ENCODE measurements at places on chromosomes 16 and 17. TPM values are rescaled to one million over a fixed set of nuclear protein-coding genes. Genes with fewer than 3 reads are reported as not detected.

Gene LCMT1
- polyA plus RNA-seq: 29.8 TPM

Gene DNAH2
- polyA plus RNA-seq: 0.18 TPM

Gene TNP2
- polyA plus RNA-seq: not detected

Gene CACNG5
- 0.10 TPM for polyA plus RNA-seq

Gene CASKIN2
- polyA plus RNA-seq: 6.5 TPM

Gene DHRS7C
- not detected for polyA plus RNA-seq

Gene PRCD
- polyA plus RNA-seq: 5.0 TPM

Gene RAB11FIP3
- 20.5 TPM for polyA plus RNA-seq

Gene ZNF19
- 2.3 TPM for polyA plus RNA-seq

Gene FOXL1
- 2.8 TPM for polyA plus RNA-seq

Gene NOXO1
- 0.21 TPM for polyA plus RNA-seq

GRCh38 chr16:23948949-23949411, 113.2 kb downstream of the PRKCB start:
- DNase-seq: no peak

- no peak for DNase-seq
These were observed 161.3 kb downstream of the SLC39A11 start for GRCh38 chr17:72931163-72931562.

DNA sequence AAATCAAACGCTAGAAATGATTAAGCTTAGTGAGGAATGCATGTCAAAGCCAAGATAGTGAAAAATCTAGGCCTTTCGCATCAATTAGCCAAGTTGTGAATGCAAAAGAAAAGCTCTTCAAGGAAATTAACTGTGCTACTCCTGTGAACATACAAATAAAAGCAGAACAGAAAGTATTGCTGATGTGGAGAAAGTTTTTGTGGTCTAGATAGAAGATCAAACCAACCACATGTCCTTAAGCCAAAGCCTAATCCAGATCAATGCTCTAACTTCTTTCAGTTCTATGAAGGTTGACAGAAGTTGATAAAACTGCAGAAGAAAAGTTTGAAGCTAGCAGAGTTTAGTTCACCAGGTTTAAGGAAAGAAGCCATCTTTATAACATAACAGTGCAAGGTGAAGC, 1044.6 kb downstream of the CDH11 start:
- DNase-seq: no peak

- DNase-seq: no peak
These were observed 83.0 kb downstream of the EMP2 start for GRCh38 chr16:10497132-10498101.

DNA sequence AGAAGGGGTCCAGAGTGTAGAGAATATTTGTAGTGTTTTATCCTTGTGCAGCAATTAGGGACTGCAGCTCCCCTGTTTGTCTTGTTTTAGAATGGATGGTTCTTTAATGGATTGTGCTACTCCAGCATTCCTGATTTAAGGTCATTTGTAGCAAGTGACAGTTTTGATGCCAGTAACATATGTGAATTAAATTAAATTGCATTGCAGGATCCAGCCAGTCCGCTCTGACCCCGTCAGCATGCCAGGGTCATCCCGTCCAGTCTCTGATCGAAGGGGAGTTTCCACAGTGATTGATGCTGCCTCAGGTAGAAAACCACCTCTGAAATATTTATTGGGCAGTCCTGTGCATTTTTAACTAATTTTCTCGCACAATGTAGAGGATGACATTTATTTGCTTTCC, 315.4 kb upstream of the TBX2 start:
- no peak for DNase-seq

DNA sequence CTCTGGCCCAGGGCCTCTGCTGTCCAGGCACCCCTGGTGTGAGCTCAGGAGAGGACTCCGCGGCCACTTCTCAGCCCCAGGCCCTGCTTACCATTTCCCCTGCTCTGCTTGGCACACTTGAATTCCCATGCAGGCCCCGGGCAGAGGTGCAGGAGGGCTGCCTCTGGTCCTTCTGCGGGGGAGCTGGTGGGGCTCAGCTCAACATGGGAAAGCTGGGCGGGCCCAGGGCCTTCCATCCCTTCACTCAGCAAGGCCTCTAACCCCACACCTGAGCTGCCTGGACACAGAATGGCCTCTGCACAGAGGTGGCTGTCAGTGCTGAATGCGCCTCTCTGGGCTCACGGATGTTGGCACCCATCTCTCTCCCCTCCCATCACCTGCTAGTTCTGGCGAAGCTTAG, 12.5 kb upstream of the RNPS1 start:
- no peak for DNase-seq

GRCh38 chr17:55672585-55673501, 49.8 kb downstream of the TMEM100 start:
- no peak for DNase-seq

DNA sequence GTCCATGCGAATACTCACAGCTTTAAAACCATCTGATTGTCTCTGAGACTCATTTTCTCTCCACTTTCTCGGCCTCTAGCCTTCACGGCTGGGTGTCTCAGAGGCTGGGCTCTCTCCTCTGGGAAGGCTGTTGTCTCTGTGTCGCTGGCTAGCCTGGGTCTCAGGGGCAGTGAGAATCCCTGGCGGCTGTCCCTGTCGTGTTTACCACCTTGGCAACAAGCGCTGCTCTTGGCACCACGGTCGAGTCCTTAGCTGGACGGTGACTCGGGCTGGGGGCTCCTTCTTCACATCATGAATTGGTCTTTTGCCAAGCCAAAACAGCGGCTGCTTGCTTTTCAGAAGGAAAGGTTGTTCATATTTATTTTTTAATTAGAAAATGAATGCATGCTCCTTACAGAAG, 81.1 kb downstream of the MSI2 start:
- DNase-seq: no peak

GRCh38 chr17:67050066-67050465, 5.7 kb downstream of the CACNG1 start:
- no peak for DNase-seq

DNA sequence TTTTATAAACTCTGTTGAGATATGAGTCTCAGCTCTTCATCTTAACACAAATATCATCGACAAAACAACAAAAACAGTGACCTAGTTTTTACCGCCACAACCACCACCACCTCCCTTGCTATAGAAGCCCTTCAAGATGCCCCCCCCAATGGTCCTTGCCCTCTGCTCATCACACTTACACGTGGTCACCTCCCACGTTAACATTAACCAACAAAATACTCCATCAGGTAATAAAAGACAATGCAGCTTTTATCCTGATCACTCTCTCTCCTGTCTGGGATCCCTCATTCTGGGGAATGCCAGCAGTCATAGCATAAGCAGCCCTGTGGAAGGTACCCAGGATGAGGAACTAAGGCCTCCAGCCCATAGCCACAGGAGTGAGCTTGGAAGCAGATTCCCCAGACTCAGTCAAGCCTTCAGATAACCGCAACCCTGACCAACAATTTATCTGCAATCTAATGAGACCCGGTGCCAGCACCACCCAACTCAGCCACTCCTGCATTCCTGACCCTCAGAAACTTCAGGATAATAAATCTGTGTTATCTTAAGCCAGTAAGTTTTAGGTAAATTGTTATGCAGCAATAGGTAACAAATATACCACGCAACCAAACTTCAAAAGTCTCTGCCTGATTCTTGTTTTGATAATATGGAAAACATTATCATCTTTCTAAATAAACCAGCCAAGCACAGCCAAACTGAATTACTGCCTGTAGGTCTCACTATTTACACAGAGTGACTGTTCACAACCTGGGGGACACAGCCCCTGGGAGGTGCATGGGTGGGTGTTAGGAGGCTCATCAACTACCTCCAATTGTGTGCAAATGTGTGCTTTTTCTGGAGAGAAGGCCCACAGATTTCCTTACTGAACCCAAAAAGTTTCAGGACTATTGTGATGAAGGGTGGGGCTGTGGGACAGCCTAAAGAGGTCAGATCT, 6.1 kb downstream of the PECAM1 start:
- DNase-seq: no peak

DNA sequence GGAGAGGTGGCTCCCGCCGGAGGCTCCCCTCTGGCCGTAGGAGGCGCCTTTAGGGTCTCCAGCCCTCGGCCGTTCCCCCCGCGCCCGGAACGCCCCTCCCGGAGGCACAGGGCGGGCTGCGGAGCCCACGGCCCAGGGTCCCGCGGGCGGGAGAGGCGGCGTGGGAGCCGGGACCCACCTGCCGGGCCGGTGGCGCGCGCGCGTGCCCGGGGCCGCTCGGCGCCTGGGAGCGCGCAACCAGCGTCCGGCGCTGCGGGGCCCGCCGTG, at the start of gene MIF4GD:
Gene MIF4GD (minus strand): TSS at position 266 of the 267 bp plus-strand sequence. CDS start 1,036 bp downstream, outside the sequence.
- DNase-seq: no peak

DNA sequence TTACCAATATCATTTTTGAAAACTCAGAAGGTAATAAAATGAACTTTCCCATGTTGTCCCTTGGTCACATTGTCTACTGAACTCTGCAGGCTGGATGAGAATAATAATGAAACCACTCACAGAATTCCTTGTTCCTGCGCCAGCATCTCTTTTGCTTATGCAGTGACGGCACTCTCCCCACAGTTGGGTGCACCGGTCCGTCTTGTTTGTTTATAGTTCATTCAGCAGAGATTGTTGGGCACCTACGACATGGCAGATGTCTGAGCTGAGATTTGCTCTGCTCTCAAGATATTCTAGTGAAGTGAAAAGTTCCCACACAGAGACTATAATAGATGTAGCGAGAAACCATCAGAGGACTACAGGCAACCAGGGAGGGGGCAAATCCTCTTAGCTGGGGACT, 375.7 kb upstream of the CDH11 start:
- no peak for DNase-seq

DNA sequence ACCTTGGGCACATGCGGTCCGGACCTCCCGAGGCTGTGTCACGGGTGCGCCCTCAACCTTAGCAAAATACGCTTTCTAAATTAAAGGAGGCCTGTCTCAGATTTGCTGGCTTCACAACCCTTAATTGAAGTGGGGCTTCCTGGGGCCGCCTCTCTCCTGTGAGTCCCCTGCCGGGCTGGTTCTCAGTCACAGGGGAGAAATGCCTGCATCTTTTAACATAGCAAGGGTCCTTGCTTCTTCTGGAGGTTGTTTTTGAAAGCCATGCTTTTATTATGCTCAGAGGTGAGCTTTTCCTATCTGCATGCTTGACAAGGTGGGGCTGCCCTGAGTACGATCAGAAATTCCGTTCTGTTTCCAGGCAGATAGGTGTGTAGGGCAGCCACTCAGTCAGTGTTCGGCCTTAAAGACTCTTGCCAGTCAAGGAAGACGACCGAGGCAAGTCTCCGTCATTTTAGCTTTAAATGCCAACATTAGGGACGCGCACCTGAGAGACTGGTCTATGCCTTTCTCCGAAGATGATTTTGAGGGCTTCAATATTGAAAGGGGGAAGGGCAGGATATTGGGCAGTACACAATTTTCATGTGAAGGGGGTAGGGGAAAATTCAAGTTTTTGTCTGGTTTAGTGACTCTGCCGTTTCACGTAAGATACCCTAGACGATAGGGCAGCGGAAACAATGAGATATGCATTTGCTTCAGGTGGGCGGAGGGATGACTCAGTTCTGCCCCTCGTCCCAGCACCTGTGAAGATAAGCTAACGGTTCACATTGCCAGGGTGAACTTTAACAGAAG, 5.5 kb upstream of the SLC7A5 start:
- DNase-seq: no peak

DNA sequence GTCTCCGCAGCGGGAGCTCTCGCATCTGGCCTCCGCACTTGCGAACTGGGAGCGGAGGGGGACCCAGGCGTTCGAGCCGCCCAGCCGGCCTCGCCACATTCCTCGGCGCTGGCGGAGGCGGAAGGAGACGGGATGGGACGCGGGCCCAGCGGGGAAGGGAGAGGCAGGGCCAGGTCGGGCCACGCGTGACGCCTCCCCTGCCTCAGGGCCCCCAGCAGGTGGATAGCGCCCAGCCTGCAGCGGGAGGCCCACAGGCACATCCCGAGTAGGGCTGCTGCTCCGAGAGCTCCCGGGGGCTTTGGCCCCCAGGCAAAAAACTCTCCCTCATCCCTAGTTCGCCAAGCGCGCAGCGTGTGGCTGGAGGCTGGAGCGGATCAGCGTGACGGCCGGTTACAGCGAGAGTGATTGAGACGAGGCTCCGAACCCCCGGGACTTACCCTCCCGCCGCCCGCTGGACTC, 800 bp downstream of the PLEKHH3 start:
- DNase-seq: peak; percentile 71

- DNase-seq: no peak
These were observed 101.8 kb upstream of the CDH8 start for GRCh38 chr16:62137996-62138395.

DNA sequence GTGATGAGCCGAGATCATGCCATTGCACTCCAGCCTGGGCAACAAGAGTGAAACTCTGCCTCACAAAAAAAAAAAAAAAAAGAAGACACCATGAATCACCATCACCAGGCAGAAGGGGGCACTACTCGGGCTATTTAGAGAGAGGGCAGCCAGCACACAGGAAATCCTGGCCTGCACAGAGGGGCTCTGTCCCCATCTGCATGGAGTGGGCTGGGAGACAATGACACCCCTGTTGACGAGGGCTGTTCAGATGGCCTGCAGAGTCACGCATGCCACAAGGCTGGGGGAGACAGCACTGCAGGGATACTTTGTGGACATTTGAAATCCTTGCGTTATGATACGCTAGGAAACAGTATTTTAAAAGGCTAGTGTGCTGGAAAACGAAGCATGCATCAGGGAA, 48.3 kb downstream of the CUEDC1 start:
- DNase-seq: no peak

DNA sequence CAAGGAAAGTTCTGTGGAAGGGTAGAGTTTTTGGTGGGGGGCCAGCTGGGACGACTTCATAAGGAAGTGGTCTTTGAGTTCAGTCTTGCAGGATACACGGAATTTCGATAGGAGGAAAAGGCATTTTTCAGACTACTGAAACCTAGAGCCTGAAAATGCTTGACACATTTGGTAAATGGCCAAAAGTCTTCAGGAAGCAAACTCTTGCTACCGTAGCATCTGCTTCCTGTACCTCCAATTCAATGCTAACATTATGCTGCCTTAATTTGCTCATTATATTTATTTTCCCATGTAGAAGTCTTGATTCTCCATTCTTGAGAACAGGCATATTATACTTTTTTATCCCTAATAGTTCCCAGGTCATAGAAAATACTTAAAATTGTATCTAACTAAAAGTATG, 129.3 kb upstream of the MED13 start:
- no peak for DNase-seq

GRCh38 chr16:50190292-50190691, 37.2 kb downstream of the TENT4B start:
- DNase-seq: no peak

- DNase-seq: no peak
These were observed 27.6 kb upstream of the PITPNA start for GRCh38 chr17:1590029-1590746.

GRCh38 chr16:17412221-17412620, 58.5 kb downstream of the XYLT1 start:
- no peak for DNase-seq

DNA sequence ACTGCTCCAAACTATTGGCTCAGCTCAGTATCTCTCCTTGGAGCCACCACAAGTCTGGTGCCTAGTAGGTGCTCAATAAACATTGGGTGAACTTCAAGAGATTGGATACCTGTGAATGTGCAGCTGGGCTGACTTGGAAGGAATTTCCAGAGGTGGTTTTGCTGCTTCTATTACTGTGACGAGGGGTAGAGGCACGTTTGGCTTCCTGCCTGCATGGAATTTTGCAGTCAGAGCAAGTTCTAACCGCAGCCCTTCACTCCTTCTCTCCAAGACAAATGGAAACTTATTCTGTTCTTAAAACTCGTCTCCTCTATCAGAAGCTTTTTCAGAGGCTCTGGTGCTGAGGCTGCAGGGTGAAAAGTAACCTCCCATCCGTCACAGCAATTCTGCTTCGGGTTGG, 342.5 kb downstream of the CPPED1 start:
- no peak for DNase-seq

All from SK-N-SH (cell line).